ENCODE measurements at places on chromosomes 3 and 15. TPM values are rescaled to one million over a fixed set of nuclear protein-coding genes. Genes with fewer than 3 reads are reported as not detected.

TIMP4 gene
- not detected for polyA plus RNA-seq

MLF1 gene
- 0.67 TPM for polyA plus RNA-seq

EHD4 gene
- 61.6 TPM for polyA plus RNA-seq

GPR176 gene
- 0.33 TPM for polyA plus RNA-seq

Data from GM12878 (cell line).